ENCODE measurements at places on chromosomes 6 and 20.

DNA sequence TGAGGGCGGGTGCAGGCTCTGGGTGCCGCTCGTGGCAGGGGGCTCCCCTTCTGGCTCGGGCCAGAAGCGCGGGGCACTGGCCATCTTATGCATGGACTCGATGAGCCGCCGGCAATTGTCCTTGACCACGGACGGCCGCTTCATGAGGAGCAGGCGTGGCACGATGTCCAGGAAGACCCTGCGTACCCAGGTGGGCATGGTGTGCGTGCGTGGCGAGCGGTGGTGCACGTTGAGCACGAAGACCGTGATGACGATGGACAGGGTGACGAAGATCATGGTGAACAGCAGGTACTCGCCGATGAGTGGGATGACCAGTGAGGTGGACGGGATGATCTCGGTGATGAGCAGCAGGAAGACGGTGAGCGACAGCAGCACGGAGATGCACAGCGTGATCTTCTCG, 11.0 kb downstream of the CHRNA4 start:
- DNase-seq: no peak

DNA sequence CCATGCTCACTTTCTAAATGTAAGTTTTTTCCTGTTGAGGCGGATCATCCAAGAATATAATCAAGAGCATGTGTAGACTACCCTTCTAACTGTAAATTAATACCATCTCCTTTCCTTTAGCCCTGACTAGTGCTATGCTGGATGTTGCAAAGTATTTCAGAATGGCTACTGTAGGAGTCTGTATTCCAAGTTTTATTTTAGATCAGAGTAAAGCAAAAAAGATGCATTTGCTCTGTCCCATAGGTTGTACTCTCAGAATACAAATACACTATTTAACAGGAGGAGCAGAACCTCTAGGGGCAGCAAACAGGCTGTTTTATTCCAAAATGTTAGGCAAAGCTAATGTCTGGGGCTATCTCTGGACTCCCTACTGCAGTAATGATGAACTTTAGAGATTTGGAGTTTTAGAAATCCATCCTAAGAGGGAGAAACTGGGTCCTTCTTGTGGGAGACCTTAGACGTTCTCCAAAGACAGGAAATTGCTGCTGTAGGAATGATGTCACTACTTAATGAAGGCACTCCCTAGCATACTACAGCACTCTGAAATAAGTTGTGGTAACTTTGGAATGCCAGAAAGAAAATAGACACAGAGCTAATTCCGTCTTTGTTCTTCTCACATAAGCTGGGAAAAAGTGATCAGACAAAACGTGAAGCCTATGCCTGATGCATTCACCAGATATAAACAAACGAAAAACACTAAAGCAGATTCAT, 392.4 kb upstream of the HS3ST5 start:
- DNase-seq: no peak

GRCh38 chr6:157637941-157638662, 184.9 kb upstream of the SNX9 start:
- DNase-seq: no peak

DNA sequence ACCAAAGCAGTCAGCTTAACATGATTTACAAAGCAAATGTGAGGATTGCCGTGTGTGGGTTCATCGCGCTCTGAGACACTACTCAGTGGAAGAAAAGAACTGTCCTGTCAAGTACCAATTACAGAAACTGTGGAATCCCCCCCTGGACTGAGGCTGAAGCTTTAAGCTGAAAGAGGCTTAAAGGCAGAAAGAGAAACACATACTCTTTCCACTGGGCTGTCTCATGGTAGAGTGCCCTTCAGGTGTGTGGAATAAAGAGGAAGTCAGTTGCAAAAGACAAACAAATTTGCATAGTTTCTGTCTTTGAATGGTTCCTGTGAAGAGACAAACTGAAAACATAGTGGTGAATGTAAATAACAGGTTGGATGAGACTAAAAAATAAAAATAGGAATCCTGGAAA, 560.4 kb upstream of the SYNCRIP start:
- no peak for DNase-seq

DNA sequence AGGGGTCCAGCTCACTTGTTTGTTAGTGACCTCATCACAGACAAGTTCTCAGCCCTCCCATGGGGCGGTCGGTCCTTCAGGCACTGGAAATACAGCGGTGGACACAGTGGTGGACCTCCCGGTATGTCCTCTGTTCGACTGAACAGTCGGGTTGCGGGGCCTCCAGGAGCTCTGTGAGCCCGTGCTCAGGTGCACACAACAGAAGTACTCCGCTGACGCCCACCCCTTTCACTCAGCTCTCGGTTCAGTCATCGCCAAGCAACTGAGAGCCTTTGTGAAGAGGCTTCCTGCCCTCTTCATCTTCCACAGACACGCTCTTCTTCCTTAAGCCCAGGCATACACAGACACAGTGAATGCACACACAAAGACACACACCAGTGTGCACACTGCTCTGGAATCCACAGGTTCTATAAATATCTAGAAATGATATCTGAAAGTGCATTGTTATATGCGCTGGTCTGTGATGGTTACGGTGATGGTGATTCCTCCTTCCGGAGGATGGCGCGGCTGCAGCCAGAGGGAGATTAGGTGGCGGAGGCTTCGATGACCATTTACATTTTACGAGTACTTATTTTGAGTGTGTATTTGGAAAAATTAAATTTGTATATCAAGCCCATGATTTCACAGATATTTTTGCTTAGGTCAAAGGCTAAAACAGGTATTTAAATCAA, 46.8 kb upstream of the BHLHE23 start:
- no peak for DNase-seq

GRCh38 chr20:49230561-49231133, 11.4 kb downstream of the DDX27 start:
- DNase-seq: no peak

- DNase-seq: no peak
Observed at GRCh38 chr6:102631921-102632320, 1238.4 kb downstream of the GRIK2 start.

DNA sequence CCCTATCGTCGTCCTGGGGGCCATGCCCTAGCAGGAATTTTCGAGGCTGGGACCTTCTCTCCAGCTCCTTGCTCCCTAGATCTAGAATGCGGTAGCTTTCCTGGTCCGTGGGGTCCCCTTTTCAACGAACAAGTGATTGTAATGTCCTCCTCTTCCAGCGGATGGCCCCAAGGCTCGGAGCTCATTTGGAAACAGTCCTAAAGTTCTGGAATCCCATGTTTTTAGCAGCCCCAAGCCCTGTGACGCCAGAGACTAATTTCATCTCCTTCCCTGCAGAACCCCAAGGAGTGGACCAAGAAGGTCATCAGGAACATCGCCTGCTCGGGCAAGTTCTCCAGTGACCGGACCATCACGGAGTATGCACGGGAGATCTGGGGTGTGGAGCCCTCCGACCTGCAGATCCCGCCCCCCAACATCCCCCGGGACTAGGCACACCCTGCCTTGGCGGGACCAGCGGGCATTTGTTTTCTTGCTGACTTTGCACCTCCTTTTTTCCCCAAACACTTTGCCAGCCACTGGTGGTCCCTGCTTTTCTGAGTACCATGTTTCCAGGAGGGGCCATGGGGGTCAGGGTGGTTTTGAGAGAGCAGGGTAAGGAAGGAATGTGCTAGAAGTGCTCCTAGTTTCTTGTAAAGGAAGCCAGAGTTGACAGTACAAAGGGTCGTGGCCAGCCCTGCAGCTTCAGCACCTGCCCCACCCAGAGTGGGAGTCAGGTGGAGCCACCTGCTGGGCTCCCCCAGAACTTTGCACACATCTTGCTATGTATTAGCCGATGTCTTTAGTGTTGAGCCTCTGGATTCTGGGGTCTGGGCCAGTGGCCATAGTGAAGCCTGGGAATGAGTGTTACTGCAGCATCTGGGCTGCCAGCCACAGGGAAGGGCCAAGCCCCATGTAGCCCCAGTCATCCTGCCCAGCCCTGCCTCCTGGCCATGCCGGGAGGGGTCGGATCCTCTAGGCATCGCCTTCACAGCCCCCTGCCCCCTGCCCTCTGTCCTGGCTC, 48.5 kb downstream of the PYGB start:
- DNase-seq: peak; percentile 56

- DNase-seq: no peak
Observed at GRCh38 chr6:6001443-6001842, 5.3 kb downstream of the NRN1 start.
